ENCODE measurements at places on chromosomes 1 and 21.

DNA sequence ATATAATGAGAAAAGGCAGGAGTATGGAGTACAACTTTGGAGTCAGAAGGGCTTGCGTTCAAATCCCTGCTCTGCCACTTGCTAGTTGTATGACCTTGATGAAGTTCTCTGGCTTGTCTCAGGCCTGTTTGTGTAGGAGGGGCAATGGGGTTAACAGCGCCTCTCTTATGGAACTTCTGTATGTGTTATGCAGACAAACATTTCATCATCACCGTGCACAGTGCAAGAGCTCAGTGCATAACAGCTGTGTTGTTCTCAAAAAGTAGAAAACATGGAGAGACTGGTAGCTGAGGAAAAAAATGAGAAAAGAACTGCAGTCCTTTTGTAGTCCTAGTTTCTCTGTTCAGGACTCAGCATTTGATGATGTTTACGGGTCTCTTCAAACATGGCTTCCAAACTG, 10.4 kb upstream of the ZNF648 start:
- no peak for DNase-seq

GRCh38 chr21:41845310-41846032, 33.7 kb downstream of the PRDM15 start:
- no peak for DNase-seq

- DNase-seq = no peak
These were observed 15.3 kb downstream of the LURAP1 start for GRCh38 chr1:46218443-46218842.

DNA sequence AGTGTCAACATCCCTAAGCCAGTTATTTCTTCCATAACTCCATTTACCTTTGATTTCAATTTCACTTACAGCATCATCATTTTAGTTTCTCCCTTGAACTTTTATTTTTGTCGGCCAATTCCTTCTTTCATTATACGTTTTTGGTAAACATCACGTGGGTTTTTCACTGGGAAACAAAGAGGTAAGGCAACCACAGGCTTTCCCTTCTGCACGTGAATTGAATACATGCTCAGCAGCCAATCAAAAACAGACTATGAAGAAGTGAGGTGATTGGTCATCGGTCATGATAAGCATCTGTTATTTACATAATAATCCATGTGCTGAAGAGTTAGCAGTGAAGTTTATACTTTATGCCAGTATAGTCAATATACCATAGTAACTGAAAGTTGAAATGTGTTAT, 98.7 kb downstream of the NCAM2 start:
- DNase-seq = peak; percentile 65

DNA sequence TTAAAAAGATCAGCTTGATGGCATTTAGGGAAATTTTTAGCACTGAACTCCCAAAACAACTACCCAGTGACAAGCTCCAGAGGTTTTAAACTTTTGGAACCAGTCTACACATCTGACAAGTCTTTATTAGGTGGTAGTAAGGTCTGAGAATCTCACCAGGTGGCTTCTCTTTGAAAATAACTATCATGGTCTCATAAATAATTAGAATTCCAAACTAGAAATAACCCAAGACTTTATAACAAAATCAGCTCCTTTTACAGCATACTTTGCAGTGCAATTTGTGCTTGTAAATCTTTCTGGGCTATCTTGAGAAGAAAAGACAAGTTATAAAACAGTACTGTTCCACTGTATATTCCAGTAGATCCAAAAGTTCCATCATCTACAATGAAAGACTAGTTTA, 108.7 kb downstream of the LTN1 start:
- DNase-seq = no peak

GRCh38 chr1:203584507-203584906, 42.1 kb upstream of the ATP2B4 start:
- no peak for DNase-seq

- no peak for DNase-seq
These were observed 135.1 kb downstream of the AK5 start for GRCh38 chr1:77416692-77417450.

GRCh38 chr21:31267644-31268043, 76.4 kb downstream of the TIAM1 start:
- DNase-seq = no peak

DNA sequence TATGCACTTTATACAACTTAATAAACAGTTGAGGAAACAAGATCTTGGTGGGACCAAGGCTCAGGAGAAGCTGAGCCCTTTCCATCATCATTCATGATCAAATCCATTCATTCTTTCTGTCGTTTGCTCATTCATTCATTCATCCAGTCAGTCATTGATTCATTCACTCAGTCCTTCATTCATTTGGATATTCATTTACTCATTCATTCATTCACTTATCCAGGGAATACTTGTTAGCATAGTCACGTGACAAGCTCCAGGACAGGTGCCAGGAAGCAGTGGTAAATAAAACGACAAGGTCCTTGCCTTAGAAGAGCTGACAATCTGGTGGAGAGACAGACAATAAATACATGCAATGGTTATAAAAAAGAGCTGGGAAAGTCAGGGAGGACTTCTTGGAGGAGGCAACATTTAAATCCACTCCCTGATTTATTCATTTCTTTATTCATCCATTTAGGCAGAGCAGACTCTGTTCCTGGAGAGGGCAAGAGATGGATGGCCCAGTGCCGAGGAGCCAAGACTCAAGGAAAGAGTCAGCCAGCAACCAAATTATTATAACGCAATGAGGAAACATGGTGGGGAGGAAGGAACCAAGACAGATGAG, 74.1 kb upstream of the CASZ1 start:
- no peak for DNase-seq

- DNase-seq = no peak
These were observed 511.0 kb downstream of the OMA1 start for GRCh38 chr1:58035523-58035922.

DNA sequence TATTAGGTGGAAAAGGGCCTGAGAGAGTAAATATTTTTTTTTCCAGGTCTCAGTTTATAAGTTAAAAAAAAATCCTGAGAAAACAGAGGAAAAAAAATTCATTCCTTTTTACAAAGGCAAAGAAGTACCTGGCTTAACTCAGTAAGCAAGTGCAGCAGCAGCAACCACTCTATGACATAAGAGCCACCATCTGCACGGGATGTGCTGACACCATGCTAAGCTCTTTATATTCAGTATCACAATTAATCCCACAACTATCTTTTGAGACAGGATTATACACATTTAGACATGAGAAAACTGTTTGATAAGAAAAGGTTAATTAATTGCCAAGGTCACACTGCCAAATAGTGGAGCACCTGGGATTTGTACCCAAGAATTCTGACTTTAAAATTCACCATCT, 13.4 kb upstream of the DPT start:
- no peak for DNase-seq

- DNase-seq = no peak
These were observed at the start of gene MIXL1 for GRCh38 chr1:226223157-226223785. Gene MIXL1 (plus strand): TSS chr1:226223664. CDS start chr1:226223682, 18 bp downstream.

- DNase-seq = no peak
These were observed 12.6 kb downstream of the IL10RB start for GRCh38 chr21:33278721-33279120.
